ENCODE measurements at places on chromosomes 11 and 22.

DNA sequence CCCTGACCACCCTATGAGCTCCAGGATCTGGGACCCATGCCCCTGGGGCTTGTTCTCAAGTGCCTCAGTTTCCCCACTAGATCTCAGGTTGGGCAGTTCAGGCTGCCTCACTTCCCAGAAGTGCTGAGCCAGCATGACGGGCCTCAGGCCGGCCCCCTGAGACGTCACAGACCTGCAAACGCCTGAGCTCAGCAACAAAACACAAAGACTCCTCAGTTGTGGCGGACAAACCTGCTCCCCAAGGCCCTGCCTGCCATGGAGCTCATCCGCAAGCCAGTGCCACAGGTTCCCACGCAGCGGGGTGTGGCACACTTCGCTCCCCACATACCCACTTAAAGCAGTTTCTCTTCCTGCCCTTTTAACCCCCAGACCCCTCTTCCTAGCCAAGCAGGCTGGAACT is 45.2 kb downstream of the NECTIN1 start:
- DNase-seq, result no peak

- DNase-seq, result no peak
Observed at GRCh38 chr11:9774591-9775397, 110.9 kb downstream of the SWAP70 start.

- no peak for DNase-seq
Observed at GRCh38 chr11:92240916-92241315, 16.3 kb downstream of the FAT3 start.

- no peak for DNase-seq
Observed at GRCh38 chr11:64164392-64165312, 1.3 kb downstream of the MACROD1 start.

- DNase-seq, result no peak
Observed at GRCh38 chr11:116457336-116458007, 315.3 kb downstream of the BUD13 start.

- DNase-seq, result no peak
Observed at GRCh38 chr11:132286106-132286505, 915.7 kb downstream of the NTM start.

GRCh38 chr22:18104566-18104965 is 6.0 kb upstream of the TUBA8 start:
- no peak for DNase-seq

DNA sequence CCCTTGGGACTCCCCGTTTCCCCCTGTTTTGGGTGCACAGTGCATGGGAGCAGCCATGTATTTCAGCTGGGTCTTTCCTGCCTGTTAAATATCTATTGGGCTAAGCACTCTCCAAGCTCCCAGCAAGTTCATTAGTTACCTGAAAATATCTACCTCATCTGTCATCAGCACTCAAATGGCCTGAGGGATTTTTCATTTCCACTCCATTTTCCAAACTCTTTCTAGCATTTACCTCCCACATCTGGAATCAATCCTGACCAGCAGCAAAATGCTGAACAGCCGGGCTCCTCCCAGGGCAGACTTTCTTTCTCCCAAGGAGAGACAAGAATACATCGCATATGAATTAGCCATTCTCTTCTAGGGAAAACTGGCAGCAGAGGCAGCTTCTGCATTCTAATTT is 273.5 kb upstream of the MPPED2 start:
- no peak for DNase-seq

DNA sequence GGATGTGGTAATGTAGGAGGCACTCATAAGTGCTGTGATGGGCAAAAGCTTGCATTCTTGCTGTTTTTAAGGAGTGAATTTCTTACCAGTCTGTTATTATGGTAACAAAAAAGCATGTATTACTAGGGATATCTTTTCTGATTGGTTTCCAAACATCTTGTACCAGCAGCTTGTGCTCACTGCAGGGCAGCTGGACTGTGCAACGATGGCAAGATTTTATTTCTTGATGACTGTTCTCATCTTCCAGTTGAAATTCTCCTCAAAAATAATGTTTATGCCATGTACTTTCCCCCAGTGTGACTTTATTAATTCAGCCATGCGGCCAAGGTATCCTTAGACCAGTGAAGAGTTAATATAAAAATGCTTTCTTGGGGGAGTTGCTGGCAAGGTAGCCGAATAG is 35.4 kb downstream of the EMSY start:
- DNase-seq, result no peak

All from H54 (cell line).